ENCODE measurements at places on chromosomes 3 and 15.
A peak's percentile ranks its signal among the peaks of the same experiment; 100 is the strongest.

DNA sequence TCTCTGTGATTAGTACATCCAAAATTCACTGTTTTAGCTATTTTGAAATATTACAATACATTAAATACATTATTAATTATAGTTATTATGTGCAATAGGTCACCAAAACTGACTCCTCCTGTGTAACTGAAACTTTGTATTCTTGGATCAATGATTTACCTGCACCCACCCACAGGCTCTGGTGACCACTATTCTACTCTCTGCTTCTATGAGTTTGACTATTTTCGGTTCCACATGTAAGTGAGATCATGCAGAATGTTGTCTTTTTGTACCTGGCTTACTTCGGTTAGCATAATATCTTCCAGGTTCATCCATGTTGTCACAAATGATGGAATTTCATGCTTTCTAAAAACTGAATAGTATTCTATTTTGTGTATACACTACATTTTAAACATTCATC lies 43.8 kb downstream of the SLC2A2 start:
- DNase-seq, result no peak

GRCh38 chr3:178494386-178494785 lies 41.9 kb upstream of the KCNMB2 start:
- no peak for DNase-seq

DNA sequence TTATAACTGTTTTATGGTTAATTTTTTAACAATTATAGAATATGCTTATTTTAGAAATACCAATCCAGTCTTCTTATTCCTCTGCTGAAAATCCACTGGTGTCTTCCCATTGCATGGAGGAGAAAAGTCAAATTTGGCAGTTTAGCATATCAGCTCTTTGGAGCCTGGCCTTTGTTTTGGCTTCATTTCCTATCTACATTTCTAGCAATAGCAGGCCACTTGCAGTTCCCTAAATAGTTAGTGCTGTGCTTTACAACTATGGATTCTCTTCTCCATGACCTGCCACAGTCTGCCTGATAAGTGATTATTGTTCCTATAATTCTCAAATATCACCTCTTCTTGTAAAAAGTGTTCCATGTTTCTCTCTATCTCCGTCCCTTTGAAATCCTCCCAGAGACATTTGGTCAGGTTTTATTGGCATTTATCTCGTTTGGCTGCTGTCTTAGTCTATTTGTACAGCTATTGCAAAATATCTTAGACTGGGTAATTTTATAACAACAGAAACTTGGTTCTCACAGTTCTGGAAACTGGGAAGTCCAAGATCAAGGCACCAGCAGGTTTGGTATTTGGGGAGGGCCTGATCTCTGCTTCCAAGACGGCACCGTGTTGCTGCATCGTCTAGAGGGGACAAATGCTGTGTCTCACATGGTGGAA lies 8.2 kb upstream of the SEC22A start:
- no peak for DNase-seq

GRCh38 chr3:184741259-184741556 lies 29.3 kb upstream of the MAGEF1 start:
- DNase-seq, result no peak

DNA sequence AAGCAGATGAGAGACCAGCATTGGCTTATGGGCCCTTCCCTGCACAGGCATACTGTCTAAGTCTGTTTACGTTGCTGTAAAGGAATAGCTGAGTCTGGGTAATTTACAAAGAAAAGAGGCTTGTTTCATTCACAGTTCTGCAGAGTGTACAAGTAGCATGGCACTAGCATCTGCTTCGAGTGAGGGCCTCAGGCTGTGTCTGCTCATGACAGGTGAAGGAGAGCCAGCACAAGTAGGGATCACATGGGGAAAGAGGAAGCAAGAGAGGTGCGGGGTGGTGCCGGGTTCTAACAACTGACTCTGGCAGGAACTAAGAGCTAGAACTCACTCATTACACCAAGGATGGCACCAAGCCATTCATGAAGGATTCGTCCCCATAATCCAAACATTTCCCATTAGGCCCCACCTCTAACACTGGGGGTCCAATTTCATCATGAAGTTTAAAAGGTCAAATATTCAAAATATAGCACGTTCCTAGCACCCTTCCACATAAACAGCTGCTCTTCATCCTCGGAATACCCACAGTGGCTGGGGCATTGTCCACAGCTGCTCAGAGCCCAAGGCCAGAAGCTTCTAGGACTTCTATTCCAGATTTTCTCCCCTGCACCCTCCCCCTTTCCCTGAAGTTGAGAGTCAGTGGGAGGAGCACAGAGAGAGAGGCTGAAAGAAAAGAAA lies 5.6 kb downstream of the RTP3 start:
- DNase-seq, result no peak

DNA sequence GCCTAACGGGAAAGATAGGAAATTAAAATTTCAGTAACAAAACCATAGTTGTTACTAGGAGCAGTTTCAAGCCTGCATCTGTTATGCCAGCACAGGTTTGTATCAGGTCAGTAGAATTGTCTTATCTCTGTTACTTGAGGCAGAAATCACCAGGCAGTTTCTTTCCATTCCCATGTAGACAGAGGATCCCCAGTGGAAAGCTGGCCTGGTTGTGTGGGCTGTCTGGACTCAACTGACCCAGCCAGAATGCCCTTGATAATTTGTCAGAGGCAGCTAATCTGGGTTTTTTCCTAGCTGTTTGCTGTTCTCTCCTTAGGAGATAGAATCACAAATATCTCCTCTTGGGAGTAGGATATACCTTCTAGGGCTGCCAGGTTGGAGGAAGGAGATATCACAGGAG lies 1044.7 kb downstream of the IGSF11 start:
- DNase-seq, result no peak

GRCh38 chr3:122183521-122183892 lies at the start of gene CASR:
Gene CASR, plus strand, starts transcription at chr3:122183668. Its CDS starts 70,522 bp downstream, at chr3:122254190.
- DNase-seq, result no peak

DNA sequence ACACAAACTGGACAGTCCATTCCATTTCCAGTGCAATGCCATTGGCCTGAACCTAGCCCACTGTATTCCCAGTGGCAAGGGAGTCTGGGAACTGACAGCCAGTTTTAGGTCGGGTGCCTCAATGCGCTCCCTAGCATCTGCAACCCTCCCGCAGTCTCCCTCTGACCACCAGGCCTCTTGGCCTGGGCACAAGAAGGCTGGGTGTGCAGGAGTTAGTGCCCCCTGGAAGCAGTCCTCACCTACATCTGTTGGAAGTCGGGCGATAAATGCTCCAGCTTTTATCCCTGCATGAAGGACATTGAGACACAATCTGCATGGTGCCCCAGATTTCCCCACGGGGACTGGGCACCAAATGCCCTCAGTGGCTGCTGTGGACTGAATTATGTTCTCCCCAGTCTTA lies 12.7 kb downstream of the C3orf22 start:
- no peak for DNase-seq

- DNase-seq, result no peak
These were observed 161.5 kb upstream of the MCTP2 start for GRCh38 chr15:94069844-94070243.

DNA sequence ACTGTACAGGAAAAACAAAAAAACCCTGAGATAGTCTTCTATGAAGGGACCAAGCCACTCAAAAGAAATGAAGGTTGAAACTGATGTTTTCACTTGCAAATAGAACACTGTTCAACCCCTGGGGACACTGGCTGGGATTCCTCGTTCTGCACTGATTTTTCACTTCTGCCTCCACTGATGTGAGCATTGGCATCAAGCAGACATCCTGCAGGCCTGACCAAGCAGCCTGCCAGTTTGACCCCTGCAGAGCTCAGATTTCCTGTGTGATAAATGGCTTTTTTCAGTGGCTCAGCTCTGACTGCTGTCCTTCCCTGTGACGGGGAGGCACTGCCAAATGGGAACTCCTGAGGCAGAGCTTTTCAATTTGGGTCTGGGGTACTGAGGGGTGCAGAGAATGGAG lies 50.0 kb downstream of the RASGRP1 start:
- no peak for DNase-seq

DNA sequence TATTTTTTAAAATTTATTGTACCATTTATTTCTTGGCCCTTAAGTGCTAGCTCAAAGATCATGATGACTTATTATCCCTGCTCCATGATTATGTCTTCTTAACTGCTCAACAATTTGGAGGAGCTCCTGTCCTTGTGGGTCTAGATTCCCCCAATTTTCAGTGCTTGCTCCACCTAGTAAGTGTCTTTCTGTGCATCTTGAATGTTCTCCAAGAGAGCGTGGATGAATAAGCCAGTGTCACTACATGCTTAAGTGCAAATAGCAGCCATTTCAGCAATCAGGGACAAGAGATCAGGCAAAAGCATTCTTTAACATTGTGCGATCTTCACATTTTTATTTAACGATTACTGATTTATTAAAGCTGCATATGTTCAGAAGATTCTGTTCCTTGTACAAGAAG lies 99.4 kb downstream of the ALCAM start:
- DNase-seq, result no peak

DNA sequence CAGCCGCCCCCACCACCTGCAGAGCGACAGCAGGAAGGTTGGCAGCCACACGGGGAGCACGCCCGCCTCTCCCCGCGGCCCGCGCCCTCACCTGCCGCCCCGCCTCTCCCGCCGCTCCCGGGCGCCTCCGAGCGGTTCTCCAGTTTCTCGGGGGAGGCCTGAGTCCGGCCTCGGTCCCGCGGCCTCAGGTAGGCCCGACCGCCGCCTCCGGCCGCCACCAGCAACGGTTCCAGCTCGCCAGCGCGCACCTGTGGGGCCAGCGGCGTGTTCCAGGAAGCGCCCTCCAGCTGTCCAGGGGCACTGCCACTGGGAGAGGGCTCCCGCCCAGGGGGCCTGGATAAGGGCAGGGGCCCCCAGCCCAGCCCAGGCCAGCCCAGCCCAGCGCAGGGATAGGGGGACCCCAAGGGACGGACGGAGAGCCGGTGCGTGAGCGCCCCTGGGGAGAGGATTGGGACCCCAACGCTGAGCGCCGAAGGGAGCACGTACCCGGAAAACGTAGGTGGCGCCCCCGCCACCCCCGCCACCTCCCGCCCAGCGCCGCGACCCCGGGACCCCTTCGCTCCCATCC lies 2.2 kb downstream of the LTK start:
- DNase-seq, result no peak

- DNase-seq, result no peak
These were observed 20.8 kb downstream of the ARL14 start for GRCh38 chr3:160697637-160698380.

DNA sequence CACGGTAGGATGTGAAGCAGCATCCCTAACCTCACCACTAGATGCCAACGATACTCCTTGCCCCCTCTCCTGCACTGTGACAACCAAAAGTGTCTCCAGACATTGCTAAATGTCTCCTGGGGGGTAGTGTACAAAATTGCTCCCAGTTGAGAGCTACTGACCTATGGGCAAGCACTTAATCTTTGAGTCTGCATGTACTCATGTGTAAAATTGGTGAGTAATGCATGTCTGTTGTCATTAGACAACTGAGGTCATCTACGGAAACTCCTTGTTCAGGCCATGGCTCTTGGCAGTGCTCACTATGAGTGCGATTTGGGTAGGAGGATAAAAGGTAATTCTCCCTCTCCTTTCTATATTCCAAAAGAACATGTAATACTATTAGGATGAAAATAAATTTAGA lies 29.2 kb downstream of the PDHB start:
- DNase-seq, result no peak

- no peak for DNase-seq
These were observed 5.2 kb upstream of the CD200R1 start for GRCh38 chr3:112980080-112980479.

- DNase-seq, result no peak
These were observed 99.8 kb downstream of the KCNH8 start for GRCh38 chr3:19248143-19248542.

GRCh38 chr3:193391902-193392301 lies 13.3 kb upstream of the ATP13A5 start:
- DNase-seq, result no peak

- no peak for DNase-seq
These were observed 99.5 kb upstream of the OSBPL11 start for GRCh38 chr3:125694761-125695294.

- peak; percentile 58 for DNase-seq
These were observed 24.6 kb upstream of the CORO2B start for GRCh38 chr15:68553994-68554720.

GRCh38 chr3:126908752-126909275 lies 74.1 kb upstream of the PLXNA1 start:
- DNase-seq, result no peak

DNA sequence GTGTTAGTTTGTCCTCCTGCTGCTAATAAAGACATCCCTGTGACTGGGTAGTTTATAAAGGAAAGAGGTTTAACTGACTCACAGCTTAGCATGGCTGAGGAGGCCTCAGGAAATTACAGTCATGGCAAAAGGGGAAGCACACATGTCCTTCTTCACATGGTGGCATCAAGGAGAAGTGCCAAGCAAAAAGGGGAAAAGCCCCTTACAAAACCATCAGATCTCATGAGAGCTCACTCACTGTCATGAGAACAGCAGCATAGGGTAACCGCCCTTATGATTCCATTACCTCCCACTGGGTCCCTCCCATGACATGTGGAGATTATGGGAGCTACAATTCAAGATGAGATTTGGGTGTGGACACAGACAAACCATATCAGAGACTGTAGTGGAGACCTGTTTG lies 27.0 kb downstream of the TM2D3 start:
- DNase-seq, result no peak

GRCh38 chr15:41543521-41543870 lies 561 bp downstream of the RPAP1 start:
- DNase-seq, result no peak

DNA sequence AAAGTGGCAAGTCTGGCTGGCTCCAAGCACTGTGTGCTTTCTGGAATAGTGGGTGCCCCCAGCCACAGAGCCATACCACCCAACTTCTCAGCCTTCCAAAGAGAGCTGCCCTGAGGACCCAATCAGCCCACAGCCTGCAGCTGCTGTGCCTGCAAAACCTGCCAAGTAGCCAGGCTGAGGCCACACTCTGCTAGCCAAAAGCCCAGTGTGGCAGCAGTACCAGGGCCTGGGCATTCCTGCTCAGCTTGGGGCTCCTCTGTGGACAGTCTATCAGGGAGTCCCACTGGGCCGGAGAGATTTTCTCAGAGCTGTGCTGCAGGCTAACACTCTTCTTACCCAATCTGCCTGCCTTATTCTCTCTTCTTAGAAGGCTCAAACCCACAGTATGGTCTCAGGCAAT lies 136.5 kb downstream of the TPRA1 start:
- no peak for DNase-seq

- DNase-seq, result no peak
These were observed 59.5 kb upstream of the TIPARP start for GRCh38 chr3:156614642-156615511.

GRCh38 chr3:16506884-16507577 lies 6.5 kb downstream of the RFTN1 start:
- no peak for DNase-seq

- no peak for DNase-seq
These were observed 42.6 kb downstream of the CCR4 start for GRCh38 chr3:32994045-32994444.

GRCh38 chr3:125401402-125401801 lies 26.3 kb upstream of the ZNF148 start:
- no peak for DNase-seq

DNA sequence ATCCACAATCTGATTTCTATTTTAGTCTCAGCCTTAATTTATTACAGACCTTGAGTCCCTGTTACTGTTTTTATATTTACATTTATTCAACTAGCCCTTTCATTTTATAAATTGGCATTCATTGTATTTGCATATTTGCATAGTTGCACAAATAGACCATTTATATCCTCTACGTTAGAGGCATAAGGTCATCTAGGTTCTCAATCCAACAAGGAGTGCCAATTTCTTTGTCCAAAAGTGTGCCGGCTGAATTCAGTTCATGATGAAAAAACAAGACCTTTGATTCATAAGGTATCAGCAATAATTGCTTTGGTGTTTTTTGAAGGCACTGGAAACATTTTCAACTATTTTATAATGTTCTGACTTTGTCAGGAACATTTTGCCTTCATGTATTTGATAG lies 33.9 kb upstream of the NANOGP8 start:
- no peak for DNase-seq

GRCh38 chr3:32577581-32578556 lies 7.2 kb upstream of the DYNC1LI1 start:
- DNase-seq, result no peak
